Activated CD8-positive, alpha-beta T cell treated with anti-CD3 and anti-CD28 coated beads for 36 hours (primary cell): ENCODE measurements at places on chromosomes 6 and 20.
A peak's percentile ranks its signal among the peaks of the same experiment; 100 is the strongest.

- peak; percentile 33 for DNase-seq
Measured at GRCh38 chr20:62902926-62903615, 23.2 kb downstream of the DIDO1 start.

DNA sequence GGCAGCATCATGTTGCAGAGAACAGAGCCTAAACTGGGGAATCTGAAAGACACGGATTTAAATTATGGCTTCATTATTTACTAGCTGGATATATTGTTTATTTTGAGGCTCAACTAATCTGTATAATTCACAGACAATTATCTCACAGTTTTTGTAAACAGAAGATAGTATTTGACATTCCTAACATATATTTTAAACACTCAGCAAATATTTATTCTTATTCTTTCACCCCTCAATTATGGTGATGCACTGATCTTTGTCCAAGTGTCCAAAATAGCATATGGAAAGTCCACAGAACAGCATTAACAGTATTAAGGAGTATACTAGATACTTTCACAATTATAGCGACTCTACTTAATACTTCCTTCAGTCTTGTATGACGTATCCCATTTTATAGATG, 257.0 kb downstream of the ADGRG6 start:
- DNase-seq, result no peak

GRCh38 chr6:16129623-16130401, 926 bp downstream of the MYLIP start:
- DNase-seq, result peak; percentile 64

GRCh38 chr6:18016133-18016532, 28.7 kb upstream of the KIF13A start:
- no peak for DNase-seq

GRCh38 chr20:34129518-34130162, 17.6 kb upstream of the EIF2S2 start:
- DNase-seq, result peak; percentile 68

DNA sequence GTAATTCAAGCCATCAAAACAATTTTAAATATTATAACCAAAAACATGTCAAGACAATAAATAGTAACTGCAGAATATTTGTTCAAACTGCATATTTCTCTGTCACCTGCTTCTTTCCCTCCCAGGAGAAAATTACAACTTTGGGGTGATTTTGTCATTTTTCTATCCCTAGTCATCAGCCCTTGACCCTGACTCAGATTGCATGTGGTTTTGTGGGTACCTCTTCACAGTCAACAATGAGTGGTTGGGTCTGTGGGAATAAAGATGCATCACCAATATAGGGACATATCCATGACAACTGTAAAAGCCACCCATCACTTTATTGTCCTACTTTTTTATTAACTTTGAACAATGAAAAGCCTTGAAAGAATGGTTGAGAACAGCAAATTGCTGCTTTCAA, 7.3 kb downstream of the COL10A1 start:
- no peak for DNase-seq
